Smooth muscle cell of the brain vasculature (primary cell): ENCODE measurements at places on chromosomes 16 and 17.

DNA sequence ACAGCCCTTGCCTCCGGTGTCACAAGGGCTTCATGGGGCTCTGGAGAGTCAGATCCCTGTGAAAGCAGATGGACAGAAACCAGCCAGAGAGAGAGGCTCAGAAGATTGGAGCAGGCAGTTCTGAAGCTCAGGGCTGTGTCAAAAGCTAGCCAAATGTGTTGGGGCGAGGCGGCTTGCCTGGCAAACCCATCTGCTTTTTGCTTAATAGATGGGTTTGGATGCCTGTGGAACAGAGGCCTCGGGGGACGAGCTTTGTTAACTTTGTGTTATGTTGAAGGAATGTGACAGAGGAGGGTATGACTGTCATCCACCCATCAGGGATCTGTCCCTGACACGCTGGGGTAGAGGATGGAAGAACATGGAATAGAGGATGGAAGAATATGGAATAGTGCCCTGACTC lies 21.0 kb upstream of the SLC12A3 start:
- DNase-seq: no peak

- DNase-seq: no peak
Measured at GRCh38 chr16:68197250-68197649, 38.7 kb downstream of the ESRP2 start.

GRCh38 chr16:79283578-79283977 lies 317.0 kb downstream of the MAF start:
- no peak for DNase-seq

DNA sequence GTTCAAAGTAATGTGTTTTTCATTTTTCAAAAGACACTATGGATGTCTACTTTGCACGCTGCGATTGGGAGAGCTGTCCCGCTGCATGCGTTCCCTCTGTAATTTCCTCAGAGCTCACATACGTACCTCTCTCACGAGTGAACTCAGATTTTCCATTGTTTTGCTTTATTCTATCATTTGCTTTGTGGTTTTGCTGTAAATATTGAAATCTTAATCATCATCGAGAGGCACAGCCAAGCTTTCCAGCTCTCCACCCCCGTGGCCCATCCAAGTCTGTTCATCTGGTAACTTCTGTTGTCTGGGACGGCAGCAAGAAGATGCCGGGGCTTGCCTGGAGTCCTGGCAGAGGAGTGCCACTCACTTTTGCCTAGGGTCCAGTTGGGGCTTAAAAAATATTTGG lies 21.1 kb downstream of the TMC6 start:
- DNase-seq: no peak

GRCh38 chr17:31528291-31528874 lies 136.9 kb downstream of the RAB11FIP4 start:
- DNase-seq: no peak

DNA sequence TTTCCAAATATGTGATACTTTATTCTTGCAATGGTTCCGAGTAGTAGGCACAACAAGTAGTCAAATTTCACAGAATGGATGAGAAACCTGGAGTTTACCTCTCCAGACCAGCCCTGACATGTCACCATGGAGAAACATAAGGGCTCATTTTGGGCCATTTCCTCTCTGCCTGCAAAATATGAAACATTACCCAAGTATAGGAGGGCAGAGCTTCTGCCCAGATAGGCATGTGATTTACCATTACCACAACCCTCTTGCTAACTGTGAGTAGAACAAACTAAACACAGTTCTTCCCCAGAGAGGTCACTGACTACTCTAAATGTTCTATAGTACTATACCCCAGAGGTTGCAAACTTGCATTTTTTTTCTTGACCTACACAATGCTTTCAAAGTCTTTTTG lies 15.7 kb upstream of the KPNB1 start:
- no peak for DNase-seq

DNA sequence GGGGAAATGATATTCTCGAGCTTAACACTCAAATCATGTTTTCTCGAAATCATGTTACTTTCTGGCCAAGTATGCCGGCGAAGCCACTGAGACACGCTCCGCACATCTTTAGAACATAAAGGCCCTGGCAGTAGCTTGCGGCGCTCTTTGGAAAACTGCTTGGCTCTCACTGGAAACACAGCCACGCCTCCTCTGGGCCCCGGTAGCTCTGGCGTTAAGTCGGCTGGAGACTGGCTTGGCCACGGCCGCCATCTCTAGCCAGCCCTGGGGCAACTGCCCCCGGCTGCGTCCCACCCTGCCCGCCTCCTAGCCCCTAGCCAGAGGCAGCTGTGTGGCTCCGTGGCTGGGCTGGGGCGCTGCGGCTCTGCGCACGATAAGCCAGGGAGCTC lies 9.2 kb upstream of the BAIAP2 start:
- DNase-seq: no peak

GRCh38 chr17:78378225-78379130 lies at the start of gene PGS1:
TSS of gene PGS1 (plus strand) at chr17:78378649. CDS start at chr17:78378666, 17 bp downstream.
- no peak for DNase-seq

- no peak for DNase-seq
Measured at GRCh38 chr17:69702078-69702477, 287.6 kb downstream of the MAP2K6 start.

- DNase-seq: no peak
Measured at GRCh38 chr16:89320782-89321501, 103.4 kb downstream of the ZNF778 start.

DNA sequence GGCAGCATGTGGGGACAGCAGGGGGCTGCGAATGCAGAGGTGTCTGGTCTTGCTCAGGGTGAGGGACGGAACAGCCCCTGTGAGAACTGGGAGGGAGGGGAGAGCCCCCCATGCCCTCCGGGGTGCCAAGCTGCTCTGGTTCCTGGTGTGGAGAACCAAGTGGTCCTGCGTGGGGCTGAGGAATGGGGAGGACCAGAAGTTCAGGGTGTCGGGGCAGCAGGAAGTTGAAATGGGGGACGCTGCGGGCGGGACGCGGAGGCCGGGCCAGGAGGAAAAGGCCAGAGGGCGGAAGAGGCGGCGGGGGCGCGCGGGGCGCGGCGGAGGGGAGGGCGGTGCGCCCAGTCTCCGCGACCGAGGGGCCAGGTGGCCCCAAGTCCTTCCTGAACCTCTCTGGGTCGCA lies 3.6 kb downstream of the ALDH3A1 start:
- no peak for DNase-seq

DNA sequence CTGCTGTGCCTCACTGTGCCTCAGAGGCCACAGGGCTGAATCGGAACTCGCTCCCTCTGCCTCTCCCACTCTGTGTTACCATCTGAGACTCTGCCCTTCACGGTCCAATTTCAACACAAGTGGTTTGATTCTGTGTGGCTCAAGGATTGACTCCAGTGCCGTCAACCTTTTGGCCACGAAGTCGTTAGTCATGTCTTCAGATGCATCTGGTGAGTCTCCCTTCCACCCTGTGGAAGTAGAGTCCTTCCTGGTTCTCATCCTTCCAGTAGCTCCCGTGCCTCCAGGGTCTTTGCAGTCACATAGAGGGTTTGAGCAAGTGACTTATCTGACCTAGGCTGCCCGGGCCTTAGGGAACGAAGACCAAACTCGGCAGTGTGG lies 51.2 kb downstream of the PGS1 start:
- no peak for DNase-seq

DNA sequence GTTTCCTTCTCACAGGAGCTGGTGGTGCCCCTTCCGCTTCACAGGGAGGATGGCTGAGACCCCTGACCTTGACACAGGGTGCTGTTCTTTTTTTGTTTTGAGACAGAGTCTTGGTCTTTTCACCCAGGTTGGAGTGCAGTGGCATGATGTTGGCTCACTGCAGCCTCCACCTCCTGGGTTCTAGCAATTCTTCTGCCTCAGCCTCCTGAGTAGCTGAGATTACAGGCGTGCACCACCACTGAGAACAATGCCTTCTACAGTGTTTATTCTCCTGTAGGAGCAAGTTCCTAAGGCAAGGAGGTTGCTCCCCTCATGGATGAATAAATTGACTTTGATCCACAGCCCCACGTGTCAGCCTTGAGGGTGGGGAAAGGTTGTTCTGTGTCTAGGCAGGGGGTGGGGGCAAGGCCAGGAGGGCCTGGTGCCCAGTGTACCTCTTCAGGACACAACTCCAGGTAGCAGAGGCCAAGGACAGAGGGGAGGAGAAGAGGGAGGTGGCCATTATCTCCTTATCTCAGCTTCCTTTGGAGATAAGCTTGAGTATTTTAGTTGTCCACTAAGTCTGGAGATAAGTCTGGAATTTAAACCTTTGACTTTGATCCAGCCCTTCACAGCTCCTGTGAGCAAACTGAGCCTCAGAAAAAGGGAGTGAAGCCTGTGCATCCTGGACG lies 159.4 kb downstream of the SEC14L1 start:
- DNase-seq: no peak

DNA sequence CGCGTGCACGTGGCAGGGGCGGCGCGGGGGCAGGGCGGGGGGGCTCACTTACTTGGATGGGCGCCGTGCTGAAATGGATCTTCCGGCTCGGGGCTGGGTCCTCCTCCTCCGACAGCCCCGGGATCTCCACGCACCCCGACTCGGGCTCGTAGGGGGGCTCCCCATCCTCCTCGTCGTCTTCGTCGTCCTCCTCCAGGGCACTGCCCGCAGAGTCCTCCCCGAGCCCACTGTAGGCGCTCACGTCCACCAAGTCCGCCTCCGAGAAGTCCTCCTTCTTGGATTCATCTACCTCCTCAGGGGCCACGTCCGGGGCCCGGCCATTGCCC lies 1.4 kb downstream of the PPP1R9B start:
- DNase-seq: no peak

- no peak for DNase-seq
Measured at GRCh38 chr17:47945529-47946508, 4.4 kb downstream of the PNPO start.
